ENCODE measurements at places on chromosomes 1 and 21.
A peak's percentile ranks its signal among the peaks of the same experiment; 100 is the strongest.

- no peak for DNase-seq
These were observed 128.6 kb downstream of the PLA2G4A start for GRCh38 chr1:186957314-186957713.

GRCh38 chr1:91020486-91020885 is 1.3 kb downstream of the ZNF644 start:
- no peak for DNase-seq

- DNase-seq: peak; percentile 2
These were observed 177.7 kb downstream of the ADSS2 start for GRCh38 chr1:244273845-244274619.

DNA sequence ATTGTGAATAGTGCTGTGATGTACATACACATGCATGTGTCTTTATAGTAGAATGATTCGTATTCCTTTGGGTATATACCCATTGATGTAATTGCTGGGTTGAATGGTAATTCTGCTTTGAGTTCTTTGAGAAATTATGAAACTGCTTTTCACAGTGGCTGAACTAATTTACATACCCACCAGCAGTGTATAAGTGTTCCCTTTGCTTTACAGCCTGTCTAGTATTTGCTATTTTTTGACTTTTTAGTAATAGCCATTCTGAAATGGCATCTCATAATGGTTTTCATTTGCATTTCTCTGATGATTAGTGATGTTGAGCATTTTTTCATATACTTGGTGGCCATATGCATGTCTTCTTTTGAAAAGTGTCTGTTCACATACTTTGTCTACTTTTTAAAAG is 54.5 kb upstream of the FAM78B start:
- DNase-seq: no peak

GRCh38 chr1:212667223-212668139 is 32.2 kb downstream of the BATF3 start:
- DNase-seq: peak; percentile 59

All from NAMALWA (cell line).